ENCODE measurements at places on chromosomes 4 and X.
A peak's percentile ranks its signal among the peaks of the same experiment; 100 is the strongest.

- no peak for DNase-seq
These were observed 84.8 kb upstream of the ZNF827 start for GRCh38 chr4:146023334-146023967.

- no peak for DNase-seq
These were observed 75.1 kb downstream of the PRKX start for GRCh38 chrX:3638280-3638873.

- peak; percentile 71 for DNase-seq
These were observed 55.5 kb downstream of the CLDN22 start for GRCh38 chr4:183264614-183265013.

- no peak for DNase-seq
These were observed 87.9 kb downstream of the BCOR start for GRCh38 chrX:40009890-40010289.

- no peak for DNase-seq
These were observed 28.4 kb downstream of the BOD1L1 start for GRCh38 chr4:13599159-13599558.

DNA sequence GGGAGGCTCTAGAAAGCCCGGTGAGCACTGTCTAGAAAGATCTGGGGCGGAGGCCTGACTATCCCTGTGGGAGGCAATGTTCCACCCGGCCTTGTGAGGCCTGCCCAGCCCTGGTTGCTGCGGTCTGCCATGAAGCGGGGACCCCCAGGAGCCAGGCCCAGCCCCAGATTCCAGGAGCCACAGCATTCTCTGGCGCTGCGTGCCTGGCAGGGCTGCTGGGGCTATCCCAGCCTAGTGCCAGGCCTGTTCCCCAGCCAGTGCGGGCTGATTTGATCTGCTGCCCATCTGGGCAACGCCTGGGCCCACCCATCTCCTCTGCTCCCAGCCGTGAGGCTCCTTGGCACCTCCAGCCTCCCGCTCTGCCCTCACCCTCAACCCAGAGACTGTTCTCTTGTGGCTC lies 19.6 kb downstream of the ATP2B3 start:
- no peak for DNase-seq

DNA sequence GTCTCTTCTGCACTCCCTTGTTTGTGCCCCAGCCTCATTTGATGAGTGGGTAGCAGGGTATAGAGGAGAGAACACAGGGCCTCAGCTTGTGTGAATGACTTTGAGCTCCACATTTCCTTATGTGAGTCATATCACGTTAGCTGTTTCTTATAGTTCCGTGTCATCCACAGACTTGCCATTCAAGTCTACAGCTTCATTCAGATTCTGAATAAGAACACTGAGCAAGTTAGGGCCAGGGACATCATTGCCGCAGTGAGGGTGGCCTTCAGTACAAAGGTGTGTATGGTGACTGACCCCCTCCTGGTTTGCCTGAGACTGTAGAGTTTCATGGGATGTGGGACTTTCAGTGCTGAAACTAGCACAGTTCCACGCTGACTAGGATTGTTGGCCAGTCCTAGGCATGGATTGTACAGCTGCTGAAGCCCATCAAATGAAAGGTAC lies 23.6 kb downstream of the KLF3 start:
- DNase-seq: no peak

GRCh38 chrX:109795682-109796081 lies 62.6 kb upstream of the ACSL4 start:
- DNase-seq: no peak

DNA sequence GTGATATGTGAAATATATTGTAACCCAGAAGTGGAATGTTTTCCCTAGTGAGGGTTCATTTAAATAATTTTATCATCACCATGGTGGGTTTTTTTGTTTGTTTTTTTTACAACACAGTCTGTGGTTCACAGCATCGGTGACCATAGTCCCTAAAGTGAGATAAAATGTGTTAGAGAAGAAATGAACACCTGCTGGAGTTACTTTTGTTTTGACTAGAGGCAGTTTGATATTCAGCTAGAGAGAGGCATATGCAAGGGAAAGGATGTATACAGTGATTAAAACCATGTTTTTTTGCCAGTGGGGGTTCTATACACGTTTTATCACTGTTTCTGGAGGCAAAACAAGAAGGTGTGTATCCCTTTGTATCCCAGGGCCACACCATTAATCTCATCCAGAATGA lies 541.5 kb downstream of the PCDH7 start:
- DNase-seq: no peak

GRCh38 chr4:76513482-76513881 lies 78.5 kb downstream of the SHROOM3 start:
- no peak for DNase-seq

DNA sequence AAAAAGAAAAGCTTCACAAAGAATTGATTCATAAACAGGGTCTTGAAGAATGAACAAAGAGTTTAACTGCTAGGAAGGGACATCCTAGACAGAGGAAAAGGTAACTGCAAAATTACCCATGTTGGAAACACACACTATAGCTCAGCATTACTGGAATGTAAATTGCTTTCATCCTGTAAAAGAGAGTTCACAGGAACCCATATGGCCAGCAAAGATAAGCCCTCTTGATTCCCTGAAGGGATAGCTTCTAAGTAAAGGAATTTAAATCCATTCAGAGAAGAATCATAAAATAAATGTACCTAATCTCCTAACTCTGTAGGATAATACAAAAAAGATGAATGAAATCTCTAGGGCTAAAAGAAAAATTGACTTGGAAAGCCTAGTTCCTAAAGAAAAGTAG lies 107.1 kb upstream of the INTU start:
- no peak for DNase-seq

DNA sequence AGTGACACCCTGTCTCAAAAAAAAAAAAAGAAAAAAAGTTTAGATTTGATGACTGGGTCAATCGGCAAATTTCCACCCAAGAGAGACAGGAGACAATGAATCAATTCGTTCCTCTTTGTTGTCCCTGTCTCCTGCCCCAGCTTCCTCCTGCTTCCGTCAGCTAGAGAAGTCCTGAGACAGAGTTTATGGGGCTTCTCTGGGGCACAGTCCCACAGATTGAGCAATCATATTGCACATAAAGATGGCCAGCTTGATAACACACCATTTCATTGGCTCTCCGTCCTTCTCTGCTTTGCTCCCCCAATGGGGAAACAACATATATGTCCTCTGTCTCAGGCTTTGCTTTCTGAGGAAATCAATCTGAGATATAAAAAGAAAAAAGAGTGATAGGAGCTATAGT lies 78.4 kb upstream of the FUNDC1 start:
- DNase-seq: no peak

DNA sequence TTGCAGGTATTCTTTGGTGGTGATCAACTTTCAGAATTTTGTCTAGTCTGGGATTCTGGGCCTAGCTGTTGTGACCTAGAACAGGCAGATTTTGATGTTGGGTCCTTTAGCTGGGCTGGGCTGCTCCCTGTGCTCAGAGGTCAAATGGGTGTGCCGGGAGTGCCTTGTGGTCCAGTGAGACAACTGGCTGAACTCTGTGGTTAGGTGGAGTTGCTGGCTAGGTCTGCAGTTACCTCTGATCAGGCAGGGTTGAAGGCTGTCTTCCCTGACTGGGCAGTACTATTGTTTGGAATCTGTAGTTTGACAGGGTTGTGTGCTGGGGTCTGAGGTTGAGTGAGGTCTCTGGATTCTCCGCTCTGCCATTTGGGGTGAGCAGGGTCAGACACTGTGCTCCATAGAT lies 599.3 kb downstream of the RAPGEF2 start:
- DNase-seq: no peak

GRCh38 chr4:6076391-6076790 lies 58.2 kb upstream of the C4orf50 start:
- DNase-seq: no peak

DNA sequence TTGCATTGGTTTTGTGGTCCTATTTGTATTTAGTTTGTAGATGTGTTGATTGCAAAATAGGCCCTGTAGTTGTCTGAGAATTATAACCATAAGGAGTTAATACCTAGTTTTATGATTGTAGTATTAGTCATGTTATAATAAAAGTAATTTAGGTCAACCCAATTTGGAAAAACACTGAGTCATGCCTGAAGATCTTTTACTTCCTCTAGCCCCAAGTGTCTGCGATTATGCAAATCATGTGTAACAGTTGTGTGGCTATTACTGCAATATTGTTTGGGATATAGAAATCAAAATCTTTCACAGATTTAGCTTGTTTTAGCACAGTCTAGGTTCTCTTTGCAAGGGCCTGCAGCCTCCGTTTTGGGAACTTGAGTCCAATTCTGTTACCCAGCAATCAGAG lies 12.6 kb downstream of the SRD5A3 start:
- DNase-seq: peak; percentile 87

GRCh38 chr4:16443504-16444088 lies 217.3 kb upstream of the TAPT1 start:
- no peak for DNase-seq

DNA sequence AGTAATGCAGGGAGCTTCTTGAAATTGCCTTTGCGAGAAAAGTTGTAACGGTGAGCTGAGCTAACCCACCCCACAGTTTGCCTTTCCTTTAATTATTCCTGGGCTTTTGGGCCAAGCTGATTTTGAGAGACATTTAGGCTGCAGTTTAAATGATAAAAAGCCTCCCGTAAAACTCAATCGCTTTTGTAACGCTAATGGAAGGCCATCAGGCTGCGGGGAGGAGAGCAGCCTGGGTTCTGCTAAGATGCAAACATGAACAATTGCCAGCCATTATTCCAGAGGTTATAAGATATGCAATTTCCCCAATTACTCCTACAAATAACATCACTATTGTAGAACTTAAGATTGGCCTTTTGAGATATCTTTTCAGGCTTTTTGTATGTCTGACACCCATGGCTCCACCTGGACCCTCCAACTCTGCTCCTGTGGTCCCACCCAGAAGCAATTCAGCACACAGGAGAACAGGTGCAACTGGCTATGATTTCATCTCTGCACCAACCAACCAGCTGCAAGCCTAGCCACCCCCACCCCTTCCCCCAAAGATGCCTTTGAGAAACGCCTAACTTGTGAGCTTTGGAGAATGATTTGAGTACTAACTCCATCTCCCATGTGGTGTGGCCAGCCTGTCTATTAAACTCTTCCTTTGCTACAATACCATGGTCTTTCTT lies 108.2 kb upstream of the FAM9C start:
- DNase-seq: no peak

DNA sequence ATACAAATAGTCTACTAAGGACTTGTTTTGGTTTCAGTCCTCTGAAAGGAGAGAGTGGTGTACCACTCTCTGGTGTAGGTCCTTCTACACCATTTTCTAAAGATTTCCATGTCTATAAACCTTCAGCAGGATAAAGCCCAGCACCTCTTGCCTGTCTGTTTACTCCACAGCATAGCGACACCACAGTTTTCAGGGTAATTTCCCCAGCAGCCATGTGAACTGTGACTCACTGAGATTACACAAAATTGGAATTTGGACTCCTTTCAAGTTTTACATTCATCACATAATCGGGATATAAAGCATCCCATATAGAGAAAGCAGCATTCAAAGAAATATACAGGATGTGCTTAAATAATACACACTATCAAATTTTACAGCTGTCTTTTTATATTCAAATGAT lies 229.6 kb downstream of the PRDM5 start:
- peak; percentile 63 for DNase-seq

DNA sequence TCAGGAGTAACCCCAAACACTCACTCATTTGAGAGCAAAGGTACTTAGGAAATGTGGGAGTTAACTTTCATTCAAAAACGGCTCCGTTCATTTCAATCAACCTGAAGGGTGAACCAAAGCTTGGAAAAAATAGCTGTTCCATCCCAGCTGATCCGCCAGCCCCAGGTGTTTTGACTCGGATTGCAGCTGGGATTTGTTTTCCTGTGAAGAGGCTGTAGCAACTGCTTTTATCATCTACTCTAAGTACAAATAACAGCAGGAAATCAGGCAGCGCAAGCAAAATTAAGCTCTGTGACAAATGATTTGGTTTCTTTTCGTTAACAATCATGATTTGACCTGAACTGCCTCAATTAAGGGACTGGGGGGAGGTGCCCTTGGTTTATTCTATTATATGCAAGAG lies 154.7 kb downstream of the BEND2 start:
- no peak for DNase-seq

- no peak for DNase-seq
These were observed 109.8 kb upstream of the HDX start for GRCh38 chrX:84611843-84612636.

GRCh38 chr4:108351791-108352190 lies 183.1 kb upstream of the LEF1 start:
- no peak for DNase-seq

Measured in GM04503 (cell line).